ENCODE measurements at places on chromosomes 2 and 18.
A peak's percentile ranks its signal among the peaks of the same experiment; 100 is the strongest.

GRCh38 chr2:18630941-18631340, 41.6 kb upstream of the NT5C1B start:
- DNase-seq = no peak

GRCh38 chr2:194700726-194701125, 956.3 kb upstream of the SLC39A10 start:
- DNase-seq = no peak

GRCh38 chr2:117888897-117889296, 74.4 kb downstream of the DDX18 start:
- no peak for DNase-seq

- no peak for DNase-seq
Measured at GRCh38 chr2:240129311-240129710, 6.8 kb downstream of the COPS9 start.

GRCh38 chr2:70816726-70817125, 3.7 kb downstream of the CLEC4F start:
- DNase-seq = no peak

DNA sequence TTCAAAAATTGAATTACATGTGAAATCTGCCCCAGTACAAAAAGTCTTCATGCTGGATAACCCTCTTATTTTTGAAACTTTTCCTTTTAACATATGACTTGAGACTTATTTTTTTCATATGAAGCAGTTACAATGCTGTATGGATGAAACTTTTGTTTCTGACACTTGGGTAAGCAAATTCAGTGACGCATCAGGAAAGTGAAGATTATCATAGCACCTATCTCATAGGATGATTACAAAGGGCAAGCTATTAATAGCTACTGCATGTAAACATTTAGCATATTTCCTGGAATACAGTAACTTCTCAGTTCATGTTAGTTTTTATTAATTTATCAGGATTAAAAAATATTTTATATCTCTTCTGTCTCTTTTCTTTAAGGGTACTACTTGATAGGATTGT, 1109.2 kb downstream of the LRP1B start:
- DNase-seq = no peak

GRCh38 chr2:214492152-214492551, 81.3 kb downstream of the VWC2L start:
- DNase-seq = no peak

DNA sequence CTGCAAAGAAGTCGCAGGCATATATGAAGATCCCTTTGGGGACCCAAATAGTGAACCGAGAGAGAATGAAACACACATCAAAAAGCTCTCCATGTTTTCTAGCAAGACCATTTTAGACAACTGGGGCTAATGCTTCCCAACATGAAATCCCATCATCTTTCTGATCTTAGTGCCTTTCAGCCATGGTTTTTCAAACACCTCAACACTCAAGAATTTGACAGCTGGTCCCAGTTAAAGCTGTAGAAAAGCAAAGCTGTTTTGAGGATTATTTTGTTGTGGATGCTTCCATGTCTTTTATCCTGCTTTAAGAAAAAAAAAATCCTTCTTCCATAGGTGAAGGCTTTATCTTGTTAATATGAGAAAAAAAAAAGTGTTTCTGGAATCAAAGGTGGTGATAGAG, 259.1 kb downstream of the STK39 start:
- no peak for DNase-seq

GRCh38 chr18:48308755-48309575, 100.2 kb downstream of the ZBTB7C start:
- DNase-seq = no peak

DNA sequence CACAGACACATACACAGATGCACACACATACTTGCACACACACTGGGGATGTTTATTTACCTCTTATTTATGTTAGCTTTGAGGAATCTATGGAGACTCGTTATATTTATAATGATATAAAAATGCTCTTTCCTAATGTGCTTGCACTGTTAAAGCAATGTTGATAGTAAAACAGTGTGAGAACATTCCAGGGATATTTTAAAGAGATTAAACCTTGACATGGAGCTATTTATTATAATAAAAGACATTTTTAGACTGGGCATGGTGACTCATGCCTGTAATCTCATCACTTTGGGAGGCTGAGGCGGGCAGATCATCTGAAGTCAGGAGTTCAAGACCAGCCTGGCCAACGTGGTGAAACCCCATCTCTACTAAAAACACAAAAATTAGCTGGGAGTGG, 557.3 kb upstream of the ZNF804A start:
- no peak for DNase-seq

DNA sequence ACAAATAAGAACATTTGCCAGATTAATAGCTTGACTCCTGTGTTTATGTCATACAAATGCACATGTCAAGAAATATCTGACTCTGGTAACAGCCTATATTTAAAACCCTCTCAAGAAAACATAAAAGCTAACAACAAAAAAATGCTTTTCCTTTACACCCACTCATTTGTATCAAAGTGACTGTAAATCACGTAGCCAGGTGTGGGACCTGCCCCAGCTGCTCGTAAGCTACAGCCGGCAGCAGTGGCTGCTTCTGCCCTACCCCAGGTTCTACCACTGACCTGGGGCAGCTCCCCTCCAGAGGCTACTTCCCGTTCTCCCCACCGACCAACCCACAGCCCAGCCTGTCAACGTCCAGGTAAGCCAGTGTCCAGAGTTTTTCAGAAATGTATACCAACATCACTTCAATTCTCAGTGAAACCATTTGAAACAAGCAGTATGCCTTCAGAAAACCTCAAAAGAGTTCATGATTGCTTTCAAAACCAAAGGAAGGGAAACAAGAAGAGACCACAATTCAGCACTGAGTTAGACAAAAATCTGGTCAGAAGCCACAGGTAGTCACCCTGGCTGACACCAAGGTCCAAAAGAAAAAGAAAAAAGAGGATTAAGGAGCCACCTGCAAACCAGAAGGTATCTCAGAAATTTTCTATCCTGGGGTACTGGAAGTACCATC, 40.4 kb downstream of the KIDINS220 start:
- DNase-seq = peak; percentile 21

DNA sequence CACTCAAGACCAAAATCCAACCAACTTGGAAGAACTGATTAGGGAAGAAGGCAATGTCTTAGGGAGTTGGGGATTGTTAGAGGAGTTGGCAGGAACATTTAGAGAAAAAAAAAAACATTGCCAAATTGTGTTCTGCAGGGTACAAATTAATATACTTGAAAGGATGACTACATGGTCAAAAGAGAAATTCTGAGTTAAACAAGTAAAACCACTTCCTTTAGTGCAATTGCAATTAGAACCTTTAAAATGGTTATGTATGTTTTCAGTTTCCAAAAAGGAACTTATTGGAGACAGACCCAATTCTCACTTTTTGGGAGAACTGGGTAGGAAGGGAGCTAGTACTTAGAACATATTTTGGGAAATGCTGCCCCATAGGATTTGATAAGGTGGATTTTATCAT, 137.9 kb downstream of the GPD2 start:
- DNase-seq = no peak

- DNase-seq = no peak
Measured at GRCh38 chr2:46448641-46449040, 30.7 kb upstream of the TMEM247 start.

Data from activated naive CD4-positive, alpha-beta T cell treated with anti-CD3 and anti-CD28 coated beads, Interleukin-2, amount 10 ng/mL, durations not matched to agents 7 days and 5 days (primary cell).